Vagina (tissue), 2 donors: ENCODE measurements at places on chromosomes 12 and 14.

DNA sequence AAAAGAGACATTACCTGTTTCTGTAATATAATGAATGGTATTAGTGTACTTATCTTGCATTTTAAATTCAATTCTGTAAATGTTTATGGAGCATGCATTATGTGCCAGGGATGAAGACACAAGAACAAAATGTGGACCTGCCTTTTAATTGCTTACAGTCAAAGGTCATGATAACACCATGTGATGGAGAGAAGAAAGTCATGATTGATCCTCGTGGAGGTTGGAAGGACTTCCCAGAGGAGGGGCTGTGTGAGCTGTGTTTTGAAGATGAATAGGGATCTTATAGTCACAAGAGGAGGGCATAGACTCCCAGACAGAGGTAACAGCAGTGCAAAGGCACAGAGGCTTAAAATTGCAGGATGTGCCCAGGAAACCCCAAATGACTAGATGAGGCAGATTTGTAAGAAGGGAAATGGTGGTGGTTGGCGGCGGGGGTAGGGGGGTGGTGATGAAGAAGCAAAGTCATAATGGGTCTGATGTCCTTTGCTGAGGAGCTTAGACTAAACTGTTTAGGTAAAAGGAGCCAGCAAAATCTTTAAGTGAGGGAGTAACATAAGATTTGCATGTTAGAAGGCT, 151.5 kb downstream of the PRKCH start:
- DNase-seq = no peak

- no peak for DNase-seq
Observed at GRCh38 chr14:86779416-86779815, 1213.6 kb downstream of the GALC start.

- no peak for DNase-seq
Observed at GRCh38 chr14:50000380-50001150, 107.7 kb downstream of the ARF6 start.

DNA sequence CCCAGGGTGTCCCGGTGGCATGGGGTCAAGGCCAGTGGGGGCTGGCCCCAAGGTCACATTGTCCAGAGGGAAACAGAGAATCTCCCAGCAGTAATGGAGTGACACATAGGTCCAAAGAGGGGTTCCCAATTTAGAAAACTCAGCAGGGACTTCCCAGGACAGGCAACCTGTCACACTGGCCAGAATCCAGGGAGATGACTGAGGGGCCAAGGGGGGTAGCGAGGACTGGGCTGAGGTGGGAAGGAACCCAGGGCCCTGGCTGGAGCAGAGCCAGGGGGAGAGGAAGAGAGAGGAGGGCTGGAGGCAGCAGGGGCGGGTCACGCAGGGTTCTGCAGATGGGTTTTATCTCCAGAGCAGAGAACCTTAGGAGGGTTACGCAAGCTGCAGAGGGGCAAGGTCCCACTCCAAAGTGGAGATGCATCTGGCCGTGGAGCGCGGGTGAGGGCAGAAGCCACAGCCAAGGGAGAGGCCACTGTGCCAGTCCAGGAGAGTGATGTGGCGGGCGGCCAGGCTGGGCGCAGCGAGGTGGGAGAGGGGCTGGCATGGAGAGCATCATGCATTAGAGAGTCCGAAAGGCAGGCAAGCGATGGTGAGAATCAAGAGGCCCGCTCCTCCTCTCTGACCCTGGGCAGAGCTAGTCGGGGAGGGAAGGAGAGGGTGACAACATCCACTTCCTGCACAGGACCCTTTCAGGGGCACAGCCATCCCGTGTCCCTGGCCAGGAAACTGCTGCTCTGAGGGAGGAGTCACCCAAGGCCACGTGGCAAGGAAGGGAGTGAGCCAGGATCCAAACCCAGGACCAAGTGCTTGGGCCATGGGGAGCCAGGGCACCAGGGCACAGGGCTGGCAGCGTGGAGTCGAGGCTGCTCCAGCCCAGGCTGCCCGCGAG, 29.0 kb downstream of the NCOR2 start:
- DNase-seq = no peak

DNA sequence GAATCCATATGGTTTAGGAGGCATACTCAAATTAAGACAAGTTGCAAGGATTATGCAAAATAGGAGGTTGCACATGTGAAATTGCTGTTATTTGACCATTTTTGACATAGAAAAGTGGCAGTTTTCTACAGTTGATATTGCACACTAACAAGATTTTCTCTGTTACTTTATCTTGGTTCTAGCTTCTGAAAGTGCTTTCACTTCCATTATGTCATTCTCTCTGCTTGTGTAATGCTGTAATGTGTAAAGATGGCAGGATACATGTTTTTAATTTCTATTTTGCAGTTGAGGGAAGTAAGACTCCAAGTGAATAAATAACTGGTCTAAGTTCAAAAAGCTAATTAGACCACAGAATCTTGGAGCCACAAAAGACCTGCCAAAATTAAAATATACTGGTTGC, 60.6 kb downstream of the MYRFL start:
- DNase-seq = no peak

DNA sequence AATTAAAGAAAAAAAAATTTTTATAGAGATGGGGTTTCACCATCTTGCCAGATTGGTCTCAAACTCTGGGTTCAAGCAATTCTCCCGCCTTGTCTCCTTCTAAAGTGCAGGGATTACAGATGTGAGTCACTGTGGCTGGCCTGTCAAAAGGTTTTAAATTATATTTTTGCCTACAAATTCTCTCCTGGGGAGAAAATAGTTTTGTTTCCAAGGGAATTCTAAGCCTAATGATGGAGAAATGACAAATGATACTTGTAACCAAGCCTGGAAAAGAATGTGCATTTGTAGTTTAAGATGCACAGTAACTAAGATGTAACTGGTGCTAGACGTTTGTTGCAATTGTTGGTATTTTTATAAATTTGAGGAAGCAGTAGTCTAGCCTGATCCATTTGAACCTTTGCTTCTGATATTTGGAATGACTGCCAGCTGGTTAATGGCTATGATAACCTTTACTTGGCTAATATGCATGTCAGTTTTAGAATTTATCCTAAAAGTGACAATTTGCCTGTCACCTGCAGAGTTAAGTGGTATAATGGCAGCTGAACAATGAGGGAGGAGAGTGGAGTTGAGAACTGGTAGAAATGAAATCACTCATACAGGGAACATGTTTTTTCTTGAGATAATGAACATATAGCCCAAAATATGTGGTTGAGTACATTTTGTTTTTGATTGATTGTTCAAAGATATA, 148.0 kb downstream of the FUT8 start:
- DNase-seq = no peak

GRCh38 chr12:34342048-34342447, 319.8 kb downstream of the ALG10 start:
- DNase-seq = no peak

DNA sequence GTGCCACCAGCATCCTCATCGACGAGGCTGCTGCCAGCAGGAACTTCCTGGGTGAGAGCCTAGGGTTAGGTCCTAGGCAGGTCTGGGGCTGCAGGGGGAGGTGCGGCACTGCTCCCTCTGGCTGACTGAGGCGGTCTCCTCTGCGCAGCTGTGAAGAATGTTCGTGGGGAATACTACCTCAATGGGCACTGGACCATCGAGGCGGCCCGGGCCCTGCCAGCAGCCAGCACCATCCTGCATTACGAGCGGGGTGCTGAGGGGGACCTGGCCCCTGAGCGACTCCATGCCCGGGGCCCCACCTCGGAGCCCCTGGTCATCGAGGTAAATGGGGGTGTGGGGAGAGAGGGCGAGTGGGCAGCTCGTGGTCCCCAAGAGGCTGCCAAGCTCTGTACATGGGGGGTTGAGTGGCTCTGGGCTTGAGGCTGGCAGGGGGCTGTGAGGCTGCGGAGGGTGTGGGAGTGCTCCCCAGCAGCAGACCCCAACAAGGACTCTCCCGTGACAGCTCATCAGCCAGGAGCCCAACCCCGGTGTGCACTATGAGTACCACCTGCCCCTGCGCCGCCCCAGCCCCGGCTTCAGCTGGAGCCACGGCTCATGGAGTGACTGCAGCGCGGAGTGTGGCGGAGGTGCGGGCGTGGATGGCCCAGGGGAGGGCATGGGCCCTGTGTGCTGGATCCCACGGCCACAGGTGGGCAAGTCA, 14.4 kb downstream of the PAPLN start:
- no peak for DNase-seq

DNA sequence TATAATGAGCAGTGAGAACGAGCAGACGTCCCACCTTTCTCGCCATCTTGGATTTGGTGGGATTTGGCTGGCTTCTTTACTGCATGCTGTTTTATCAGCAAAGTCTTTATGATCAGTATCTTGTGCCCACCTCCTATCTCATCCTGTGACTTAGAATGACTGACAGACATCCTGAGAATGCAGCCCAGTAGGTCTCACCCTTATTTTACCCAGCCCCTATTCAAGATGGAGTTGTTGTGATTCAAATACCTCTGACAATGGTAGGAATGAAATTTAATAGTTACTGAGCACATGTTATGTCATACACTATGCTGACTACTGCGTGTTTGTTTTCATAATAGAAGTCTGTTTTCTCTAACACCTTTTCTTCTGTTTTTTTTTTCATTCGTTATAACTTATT, 1.9 kb downstream of the TMTC3 start:
- no peak for DNase-seq

GRCh38 chr14:30996892-30997659, 28.4 kb upstream of the AP4S1 start:
- no peak for DNase-seq
